Lower lobe of right lung (tissue), 2 donors: ENCODE measurements at places on chromosomes 16 and 17.
A peak's percentile ranks its signal among the peaks of the same experiment; 100 is the strongest.

- no peak for DNase-seq
These were observed 6.3 kb downstream of the CSF3 start for GRCh38 chr17:40021451-40021971.

DNA sequence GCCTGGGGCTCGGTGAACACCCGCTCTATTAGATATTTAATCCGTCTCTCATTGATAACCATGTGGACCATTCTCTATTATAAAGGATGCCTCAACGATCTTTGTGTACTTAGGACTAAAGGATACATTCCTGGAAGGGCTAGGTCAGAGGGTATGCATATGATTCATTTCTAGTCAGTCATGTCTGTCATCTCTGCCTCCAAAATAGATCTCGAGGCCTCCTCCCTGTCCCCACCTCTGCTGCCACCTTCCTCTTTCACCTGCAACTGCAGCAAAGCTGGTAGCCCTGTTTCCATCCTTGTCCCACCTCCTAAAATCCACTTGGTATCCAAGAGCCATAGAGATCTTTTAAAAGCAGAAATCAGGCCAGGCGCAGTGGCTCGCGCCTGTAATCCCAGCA is 121.5 kb downstream of the KATNIP start:
- no peak for DNase-seq

GRCh38 chr16:30004424-30004776 is 6.4 kb downstream of the DOC2A start:
- DNase-seq: peak; percentile 51

- DNase-seq: no peak
These were observed 191.1 kb downstream of the ZFHX3 start for GRCh38 chr16:72856797-72857196.

DNA sequence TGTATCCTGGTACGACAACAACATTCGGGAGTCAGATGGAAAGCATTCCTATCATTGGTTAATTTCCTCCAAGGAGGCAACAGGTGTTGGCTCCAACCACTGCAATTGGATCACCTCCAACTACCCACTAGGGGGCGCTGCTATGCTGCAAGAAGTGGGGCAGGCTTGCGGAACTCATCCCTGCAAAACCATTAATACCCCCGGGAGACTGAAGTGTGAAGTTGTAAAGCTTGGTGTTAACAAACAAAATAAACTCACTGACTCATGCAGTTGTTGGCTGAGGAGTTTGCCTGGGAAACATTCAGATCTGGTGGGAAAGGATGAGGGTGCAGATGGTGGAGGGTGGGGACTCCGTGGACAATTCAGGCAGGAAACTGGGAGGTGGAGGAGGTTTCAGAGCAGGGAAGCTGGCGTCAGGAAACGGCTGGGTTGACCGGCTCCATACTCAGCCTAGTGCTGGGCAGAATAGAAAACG is 84.9 kb downstream of the HS3ST2 start:
- peak; percentile 67 for DNase-seq

DNA sequence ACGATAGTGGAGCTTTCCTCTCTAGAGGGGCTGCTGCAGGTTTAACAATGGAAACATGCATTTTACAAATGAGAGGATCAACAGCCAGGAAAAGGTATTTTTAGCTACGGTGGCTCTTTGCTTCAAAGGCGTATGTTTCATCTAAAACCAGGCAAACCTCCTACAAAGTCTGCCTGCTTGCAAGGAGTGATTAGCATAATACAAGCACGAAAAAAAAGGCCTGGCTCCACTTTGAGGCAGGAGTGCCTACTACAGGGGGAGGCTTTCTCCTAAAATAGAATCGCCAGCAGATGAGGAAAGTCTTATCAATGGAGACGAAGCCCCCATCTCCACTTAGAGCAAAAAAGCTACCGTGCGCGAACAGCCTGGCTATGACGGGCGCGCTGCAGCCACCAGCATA is 27.1 kb upstream of the MTSS2 start:
- DNase-seq: no peak

- no peak for DNase-seq
These were observed 7.4 kb downstream of the HGS start for GRCh38 chr17:81691196-81691595.

DNA sequence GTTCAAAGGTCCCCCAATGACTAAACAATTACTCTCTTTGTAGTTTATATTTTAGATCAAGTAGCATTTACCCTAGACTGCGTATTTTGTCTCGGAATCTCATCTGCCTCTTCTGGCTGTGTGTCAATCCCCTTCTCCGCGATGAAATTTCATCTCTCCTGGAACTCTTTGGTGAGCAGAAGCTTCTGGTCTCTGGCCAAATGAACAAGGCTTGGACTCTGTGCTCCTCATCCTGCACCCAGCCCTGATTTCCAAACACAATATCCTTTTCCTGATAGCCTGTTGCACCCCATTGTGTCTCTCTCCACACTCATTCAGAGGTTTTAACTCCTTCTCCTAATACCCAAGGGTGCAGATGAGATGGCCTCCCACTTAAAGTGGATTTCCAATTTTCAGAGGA is 609.4 kb upstream of the CDH5 start:
- no peak for DNase-seq

GRCh38 chr17:1621273-1621954 is 7.2 kb downstream of the SLC43A2 start:
- DNase-seq: no peak

DNA sequence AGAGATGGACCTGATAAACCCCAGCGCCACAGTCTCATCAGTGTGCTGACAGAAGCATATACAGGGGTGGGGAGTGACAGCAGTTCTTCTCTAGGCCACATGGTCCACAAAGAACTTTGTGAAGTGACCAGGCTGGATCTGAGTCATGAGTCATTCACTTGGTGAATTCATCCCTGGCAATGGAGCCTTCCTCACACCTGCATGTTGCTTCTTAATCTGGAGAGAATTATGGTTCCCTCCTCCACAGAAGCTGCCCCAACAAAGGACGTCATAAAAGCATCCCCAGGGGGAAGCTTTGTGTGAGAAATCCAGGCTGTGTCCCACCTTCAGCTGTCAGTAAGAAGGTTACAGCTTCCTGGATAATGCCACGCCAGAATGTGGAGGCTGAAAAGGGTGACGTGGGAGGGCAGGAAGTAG is 215.6 kb upstream of the MAF start:
- no peak for DNase-seq
